Coronary artery (tissue), 2 donors: ENCODE measurements at places on chromosomes 5 and 9.

GRCh38 chr9:72772661-72773060 is 180.2 kb downstream of the ALDH1A1 start:
- DNase-seq: no peak

- no peak for DNase-seq
These were observed 126.9 kb upstream of the OSMR start for GRCh38 chr5:38718771-38719391.

DNA sequence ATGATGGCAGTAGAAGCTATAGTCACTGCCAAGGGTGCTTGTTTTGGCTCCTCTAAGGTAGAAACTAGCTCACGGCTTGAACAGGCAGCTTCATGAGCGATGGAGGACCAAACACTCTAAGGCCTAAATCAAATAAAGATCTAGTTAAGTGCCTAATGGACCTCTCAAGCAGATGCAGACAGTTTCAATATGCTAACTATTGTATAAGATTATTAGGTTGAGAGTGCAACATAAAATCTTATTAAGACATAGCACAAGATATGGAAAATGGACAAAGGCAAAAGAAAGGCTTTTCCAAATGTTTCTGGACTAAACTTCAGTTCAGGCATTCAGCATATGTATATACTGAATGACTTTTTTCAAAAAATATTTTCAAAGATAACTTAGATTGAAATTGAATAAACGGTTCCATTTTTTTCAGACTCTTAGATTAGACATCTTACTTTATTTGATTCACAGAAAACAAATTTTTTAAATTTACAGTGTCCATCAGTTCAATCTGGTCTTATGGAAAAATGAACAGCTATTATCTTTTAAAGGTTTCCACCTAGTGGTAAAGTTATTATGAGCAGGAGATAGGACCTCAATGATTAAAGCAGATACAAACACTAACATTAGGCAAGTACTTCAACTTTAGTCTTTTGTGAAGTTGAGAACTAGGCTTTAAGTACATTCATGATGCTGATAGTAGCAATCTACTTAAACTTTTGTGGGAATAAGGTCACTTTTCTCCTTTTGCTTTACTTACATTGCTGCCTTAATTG is 1167.7 kb downstream of the MAT2B start:
- no peak for DNase-seq

DNA sequence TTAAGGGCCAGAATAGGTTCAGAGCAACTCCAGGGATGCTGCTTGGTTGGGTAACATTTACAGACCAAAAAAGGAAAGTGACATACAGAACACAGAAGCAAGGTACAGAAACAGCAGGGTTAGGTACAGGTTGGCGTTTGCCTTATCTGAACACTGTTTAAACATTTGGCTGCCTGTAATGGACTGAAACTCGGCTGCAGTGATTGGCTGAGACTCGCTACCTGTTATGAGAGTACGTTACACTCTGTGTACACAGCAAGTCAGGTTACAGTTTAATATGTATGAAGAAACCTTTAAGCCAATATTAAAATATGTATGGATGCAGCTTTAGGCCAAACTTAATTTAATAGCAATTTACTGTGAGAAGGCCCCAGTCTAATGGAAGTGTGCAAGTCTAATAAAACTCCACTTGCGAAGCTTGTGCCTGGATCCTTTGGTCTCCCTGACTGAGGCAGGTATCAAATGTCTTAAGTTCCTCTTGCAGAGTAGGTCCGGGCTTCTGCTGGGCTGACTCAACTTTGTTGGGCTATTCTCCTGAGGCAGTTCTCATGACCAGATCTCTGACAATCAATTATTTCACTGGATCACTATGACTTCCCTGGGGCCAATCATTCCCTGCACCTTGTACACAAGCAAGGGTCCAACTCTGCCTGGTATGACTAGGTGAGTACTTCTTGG is 204.9 kb downstream of the ZNF462 start:
- DNase-seq: no peak

GRCh38 chr9:26723486-26723885 is 169.1 kb downstream of the CAAP1 start:
- no peak for DNase-seq

GRCh38 chr9:74645007-74645639 is 148.0 kb downstream of the RORB start:
- no peak for DNase-seq
